ENCODE measurements at places on chromosomes 2 and 18.

DNA sequence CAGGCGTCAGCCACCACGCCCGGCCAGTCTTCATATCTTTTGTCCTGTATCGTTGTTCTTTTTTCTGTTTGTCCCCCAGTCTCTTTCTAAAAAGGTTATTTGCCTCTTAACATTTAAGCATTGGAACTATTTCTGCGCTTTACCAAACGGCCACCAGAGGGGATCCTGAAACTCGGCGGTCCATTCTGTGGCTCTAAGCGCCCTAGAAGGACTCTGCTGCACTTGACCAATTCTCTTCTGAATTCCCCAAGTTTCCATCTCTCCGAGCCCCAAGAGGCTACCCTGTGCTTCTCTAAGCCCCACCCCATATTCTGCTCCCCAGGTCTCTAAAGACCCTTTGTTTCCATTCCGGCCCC, 33.1 kb upstream of the REG3G start:
- DNase-seq: peak; percentile 38

DNA sequence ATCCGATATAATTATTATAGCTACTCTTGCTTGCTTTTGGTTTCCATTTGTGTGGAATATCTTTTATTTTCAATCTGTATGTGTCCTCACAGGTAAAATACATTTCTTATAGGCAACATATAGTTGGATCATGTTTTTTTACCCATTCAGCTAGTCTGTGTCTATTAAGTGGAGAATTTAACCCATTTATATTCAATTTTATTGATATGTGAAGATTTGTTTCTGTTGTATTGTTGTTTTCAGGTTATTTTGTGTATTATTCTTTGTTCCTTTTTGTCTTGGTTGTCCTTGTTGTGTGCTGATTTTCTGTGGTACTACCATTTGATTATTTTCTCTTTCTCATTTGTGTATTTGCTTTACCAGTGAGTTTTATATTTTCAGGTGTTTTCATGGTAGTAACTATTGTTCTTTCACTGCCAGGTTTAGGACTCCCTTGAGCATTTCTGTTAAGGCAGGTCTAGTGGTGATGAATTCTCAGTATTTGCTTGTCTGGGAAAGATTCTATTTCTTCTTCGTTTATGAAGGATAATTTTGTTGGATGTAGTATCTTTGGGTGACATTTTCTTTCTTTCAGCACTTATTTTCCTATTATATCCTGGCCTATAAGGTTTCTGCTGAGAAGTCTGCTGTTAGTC, 95.4 kb downstream of the ANKRD12 start:
- no peak for DNase-seq

DNA sequence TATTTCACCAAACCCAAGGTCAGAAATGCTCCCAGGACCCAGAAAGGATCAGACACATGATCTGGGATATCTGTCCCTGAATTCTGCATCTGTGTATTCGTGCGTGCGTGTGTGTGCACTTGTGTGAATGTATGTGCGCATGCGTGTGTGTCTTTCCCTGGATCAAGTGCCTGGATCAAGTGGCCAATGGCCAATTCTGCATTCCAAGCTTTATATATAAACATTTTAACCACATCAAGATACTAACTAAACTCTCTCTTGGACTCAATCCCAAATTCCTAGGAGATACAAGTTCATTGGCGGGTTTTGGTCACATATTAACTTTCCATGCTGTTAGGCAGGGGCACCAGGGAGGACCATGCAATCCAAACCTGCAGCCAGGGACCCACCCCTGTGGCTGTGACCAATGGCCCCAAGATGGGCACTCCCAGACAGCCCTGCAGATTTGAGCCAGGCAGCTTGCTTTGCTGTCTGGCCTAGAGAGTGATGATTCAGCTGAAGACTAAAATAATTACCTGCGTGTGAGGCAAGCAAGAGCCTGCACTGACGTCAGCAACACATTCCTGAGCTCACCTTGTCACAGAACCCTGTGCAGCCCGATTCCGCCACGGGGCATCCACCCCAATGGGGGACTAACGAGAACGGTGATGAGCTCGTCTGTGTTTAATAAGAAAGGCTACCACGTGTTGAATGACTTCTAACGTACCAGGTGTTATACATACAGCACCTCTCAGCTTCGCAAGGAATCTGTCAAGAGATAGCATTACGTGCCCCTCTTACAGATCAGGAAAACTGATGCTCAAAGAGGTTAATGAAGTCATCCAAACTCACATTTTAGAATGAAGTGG, 45.3 kb upstream of the ROCK2 start:
- DNase-seq: no peak

GRCh38 chr2:236813766-236814165, 244.1 kb downstream of the ACKR3 start:
- DNase-seq: no peak

Data from pons (tissue), 1 donor.